Peyer's patch (tissue), 4 donors: ENCODE measurements at places on chromosomes 5 and 9. TPM values are rescaled to one million over a fixed set of nuclear protein-coding genes. Genes with fewer than 3 reads are reported as not detected.

Gene EPB41L4B
- total RNA-seq = 85.0 TPM

DNA sequence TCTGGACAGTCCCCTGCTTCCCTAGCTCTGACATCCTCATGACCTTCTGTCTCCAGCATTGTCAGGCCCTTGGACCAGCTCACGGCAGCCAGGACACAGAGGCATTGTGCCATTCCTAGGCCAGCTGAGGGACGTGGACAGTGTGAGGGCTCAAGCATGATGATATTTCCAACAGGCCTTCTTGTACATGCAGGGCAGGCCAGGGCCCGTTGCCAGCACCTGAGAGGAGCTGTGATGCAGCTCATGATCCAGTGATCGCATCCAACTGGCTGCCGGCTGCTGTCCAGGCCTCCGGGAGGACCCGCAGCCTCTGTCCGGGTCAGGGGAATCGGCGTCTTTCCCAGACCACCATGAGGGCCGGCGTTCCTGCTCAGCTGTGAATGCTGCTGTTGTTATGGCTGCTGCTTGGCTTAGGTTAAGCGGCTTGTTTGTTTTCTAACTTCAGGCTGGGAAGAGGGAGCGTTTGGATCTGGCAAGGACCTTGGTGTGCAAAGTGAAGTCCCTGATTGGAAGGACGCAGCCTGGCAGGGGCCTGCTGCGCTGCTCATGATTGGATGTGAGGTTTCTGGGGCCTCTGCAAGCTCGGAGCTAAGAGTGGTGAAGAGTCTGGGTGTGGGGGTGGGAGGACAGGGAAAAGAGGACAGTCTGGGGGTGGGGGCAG lies 53.8 kb downstream of the PDZD2 start:
- DNase-seq = no peak

Gene NFIL3
- 24.3 TPM for total RNA-seq

DNA sequence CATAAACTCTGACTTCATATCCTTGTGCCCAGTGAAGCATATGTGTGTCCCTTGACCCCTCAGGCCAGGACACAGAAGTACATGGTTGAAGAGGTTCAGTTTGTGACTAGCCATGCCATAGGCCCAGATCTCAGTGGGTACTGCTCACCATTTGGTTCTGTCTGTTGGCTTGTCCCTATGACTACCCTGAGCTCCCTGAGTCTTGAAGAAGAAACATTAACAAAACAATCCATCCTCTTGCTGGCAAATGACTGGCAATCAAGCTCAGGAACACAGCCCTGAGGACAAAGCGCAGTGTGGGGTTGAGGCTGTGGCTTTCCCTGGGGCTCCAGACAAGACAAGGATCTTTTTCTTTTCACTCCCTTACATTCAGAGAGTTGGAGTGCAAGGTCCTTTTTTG lies 46.3 kb downstream of the TNFAIP8 start:
- no peak for DNase-seq

Gene ADAMTS19
- 0.88 TPM for total RNA-seq

DNA sequence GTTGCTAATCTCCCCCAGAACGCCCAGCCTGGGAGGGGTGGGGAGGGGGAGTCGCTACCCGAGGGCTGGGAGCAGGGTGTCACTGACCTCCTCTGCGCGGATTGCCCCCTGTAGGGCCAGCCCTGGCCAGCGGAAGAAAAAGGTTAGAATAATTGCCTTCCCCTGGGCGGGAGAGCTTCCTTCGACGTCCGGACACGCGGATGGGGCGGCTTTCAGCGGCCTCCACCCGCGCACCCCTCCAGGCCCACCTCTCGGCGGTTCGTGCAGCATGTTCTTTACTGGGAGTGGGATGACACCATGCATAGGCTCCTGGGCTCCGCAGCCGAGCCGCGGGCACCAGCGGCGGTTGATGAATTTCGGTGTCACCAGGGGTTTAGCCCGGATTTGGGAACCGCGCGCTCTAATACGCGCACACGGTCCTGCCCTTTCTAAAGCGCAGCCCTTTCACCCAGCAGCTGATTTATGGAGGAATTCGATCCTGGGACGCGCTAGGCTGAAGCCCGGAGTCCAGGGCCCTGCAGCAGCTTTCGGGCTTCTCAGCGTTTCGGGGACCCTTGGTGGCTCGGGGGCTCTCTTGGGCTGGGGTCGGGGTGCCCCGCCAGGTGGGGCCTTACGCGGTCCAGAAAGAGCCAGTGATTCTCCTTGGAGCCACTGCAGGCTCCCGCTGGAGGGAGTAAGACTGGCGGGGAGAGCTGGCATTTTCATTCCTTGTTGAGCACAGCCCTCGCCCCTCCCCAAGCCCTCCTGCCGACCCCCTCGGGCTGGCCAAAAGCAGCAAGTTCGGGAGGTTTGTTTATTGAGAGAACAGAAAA lies 10.1 kb downstream of the LMX1B start:
- DNase-seq = no peak
